NCI-H1436 (cell line): ENCODE measurements at places on chromosomes 4 and X.

GRCh38 chr4:3422808-3423297, 18.9 kb upstream of the HGFAC start:
- no peak for DNase-seq

DNA sequence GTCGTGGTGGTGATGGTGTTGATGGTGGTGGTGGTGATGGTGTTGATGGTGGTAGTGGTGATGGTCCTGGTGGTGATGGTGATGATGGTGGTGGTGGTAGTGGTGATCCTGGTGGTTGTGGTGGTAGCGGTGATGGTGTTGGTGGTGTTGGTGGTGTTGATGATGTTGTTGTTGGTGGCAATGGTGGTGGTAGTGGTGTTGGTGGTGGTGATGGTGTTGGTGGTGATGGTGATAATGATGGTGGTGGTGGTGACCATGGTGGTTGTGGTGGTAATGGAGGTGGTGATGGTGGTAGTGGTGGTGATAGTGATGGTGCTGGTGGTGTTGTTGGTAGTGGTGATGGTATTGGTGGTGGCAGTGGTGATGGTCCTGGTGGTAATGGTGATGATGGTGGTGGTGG, 49.1 kb downstream of the TLR10 start:
- no peak for DNase-seq

DNA sequence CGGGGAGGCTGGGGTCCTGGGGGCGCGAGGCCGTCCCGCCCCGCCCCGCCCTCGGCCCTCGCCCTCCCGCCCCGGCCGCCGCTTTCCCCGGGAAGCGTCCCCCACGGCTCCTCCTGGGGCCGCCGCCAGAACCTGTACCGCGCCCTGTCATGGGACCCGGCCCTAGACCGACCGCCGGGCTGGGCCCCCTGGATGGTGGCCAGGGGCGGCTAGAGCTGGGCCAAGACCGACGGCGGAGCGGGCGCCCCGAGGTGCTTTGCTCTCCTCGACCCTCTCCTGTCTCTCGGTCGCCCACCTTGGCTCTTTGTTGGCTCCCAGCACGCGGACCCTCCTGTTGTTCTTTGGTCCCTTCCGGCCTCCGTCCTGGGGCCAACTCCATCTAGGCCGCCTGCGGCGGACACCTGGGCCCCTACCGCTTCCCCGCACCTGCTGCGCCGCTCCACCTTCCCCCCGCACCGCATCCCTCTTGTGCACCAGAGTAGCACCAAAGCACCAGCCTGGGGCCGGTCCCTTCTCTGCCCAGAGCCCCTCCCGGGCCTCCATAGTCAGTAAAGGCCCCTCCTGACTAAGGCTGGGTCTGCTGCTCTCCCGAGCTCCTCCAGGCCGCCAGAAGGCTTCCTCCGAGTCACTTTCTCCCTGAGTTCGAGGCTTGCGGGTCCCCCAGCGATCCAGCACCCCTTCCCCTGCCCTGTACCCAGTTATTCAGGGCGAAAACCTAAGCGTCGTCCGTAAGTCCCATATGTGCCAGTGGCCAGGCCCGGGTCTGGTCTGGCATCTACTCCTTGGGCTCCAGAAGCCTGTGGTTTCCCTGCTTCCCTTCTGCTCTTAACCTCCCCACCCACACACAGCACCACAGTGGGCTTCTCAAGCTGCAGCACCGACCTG, 587 bp downstream of the TACC3 start:
- DNase-seq: no peak

DNA sequence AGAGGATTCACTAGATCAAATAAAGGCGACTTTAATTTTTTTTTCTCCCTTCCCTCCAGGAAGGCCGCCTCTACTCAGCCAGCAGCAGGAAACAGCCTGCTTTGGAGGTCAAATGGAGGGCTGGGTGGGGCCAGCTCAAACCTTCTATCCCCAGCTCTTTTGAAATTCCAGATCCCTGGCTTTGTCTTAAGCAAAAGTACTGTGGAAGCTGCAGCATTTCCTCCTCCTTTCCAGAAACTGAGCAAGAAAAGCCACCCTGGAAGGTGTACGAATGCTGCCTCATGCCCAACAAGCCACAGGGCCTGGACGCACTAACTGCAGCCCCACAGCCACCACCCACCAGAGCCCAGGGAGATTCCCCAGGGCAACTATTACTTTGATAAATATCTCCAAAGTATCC, 55.1 kb upstream of the ZCCHC13 start:
- no peak for DNase-seq

GRCh38 chr4:165464813-165465381, 86.1 kb downstream of the CPE start:
- DNase-seq: peak; percentile 35
